ENCODE measurements at places on chromosomes 7 and 10.
A peak's percentile ranks its signal among the peaks of the same experiment; 100 is the strongest.

DNA sequence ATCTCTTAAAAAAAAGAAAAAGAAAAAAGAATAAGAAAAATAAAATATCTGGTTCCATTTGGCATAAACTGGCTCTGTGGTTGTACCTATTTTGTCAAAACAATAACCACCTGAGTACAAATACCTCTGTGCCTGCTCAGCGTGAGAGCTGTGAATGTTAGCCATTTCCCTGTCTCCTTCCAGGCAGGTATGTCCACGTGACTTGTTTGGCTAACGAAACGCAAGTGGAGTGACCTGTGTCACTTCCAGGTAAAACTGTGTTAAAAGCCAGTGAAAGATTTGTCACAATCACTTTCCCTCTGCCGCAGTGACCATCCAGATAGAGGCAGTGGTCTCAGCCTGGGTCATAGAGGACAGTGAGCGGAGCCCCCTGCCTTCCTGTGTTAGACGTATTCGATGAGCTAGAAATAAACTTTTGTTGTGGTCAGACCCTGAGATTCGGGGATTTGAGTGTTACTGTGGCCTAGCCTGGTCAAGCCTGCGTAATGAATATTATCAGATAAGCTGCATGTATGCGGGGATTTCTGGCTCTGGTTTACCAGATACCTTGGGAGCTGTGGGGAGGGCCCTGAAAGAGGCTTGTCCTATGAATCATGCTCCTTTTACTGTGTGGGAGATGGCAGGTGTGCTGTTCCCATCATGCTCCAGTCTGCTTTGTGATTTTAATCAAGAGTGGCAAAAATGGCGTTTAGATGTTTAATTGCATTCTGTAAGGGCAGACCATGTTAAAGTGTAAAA is 3.8 kb downstream of the PTER start:
- peak; percentile 34 for DNase-seq

GRCh38 chr10:102133373-102134195 is 744 bp downstream of the PPRC1 start:
- peak; percentile 75 for DNase-seq

- DNase-seq: peak; percentile 30
Observed at GRCh38 chr7:157955348-157955999, 618.7 kb downstream of the DNAJB6 start.

DNA sequence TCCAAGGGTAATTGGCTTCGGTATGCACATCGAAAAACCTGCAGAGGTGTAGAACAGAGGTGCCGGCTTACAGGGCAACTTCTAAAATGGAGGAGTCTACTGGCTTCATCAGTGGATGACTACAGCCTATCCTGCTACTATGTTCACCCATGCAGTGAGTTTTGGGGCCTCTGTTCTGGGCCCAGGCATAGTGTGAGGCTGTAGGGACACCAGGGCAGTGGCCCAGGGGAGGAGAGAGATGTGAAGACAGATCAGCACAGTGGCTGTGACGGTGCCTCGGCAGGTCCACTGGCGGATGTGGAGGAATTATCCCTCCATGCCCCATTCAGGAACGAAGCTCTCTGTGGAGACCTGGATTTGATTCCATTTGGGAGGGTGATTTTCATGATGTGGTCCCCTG is 235.3 kb upstream of the MKI67 start:
- DNase-seq: no peak

DNA sequence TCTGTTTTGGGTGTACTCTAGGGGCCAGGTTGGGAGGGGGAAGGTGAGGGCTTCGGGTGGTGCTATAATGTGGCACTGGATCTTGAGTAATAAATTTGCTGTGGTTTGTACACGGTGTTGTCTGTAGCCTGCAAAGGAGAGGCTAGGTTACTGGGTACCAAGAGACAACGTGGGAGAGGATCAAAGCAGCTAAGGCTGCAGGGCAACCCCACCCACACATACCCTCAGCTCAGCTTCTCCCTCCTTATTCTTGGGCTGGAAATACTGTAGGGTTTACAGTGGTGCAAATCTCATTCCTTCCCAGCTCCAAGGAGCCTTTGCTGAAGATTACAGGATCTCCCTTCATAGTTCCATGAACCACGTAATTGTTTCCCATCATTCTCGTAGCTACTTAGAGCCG is 1.9 kb upstream of the FSCN3 start:
- no peak for DNase-seq

- DNase-seq: no peak
Observed at GRCh38 chr10:60731134-60731885, 47.0 kb upstream of the CDK1 start.

DNA sequence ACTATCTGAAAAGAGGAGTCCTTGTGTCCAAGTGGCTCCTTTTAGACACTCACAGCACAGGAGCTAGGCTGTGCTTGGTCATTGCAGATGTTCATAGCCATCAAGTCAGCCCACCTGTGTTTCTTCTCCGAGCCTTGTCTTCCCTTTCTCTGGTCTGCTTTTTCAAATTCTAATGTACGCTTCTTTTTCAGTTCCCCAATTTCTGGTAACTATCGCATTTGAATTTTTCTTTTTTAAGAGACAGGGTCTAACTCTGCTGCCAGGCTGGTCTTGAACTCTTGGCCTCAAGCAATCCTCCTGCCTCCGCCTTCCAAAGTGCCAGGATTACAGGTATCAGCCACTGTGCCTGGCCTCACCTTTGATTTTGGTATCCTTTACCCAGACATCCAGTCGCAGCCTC is 18.9 kb downstream of the APBB1IP start:
- no peak for DNase-seq

- no peak for DNase-seq
Observed at GRCh38 chr10:117617659-117618058, 75.1 kb downstream of the EMX2 start.

GRCh38 chr7:34761627-34762026 is 103.6 kb downstream of the NPSR1 start:
- DNase-seq: no peak

All from NCI-H146 (cell line).